NCI-H187 (cell line): ENCODE measurements at places on chromosomes 5 and 9.

- DNase-seq: no peak
Observed at GRCh38 chr9:89476546-89476945, 21.4 kb downstream of the SEMA4D start.

DNA sequence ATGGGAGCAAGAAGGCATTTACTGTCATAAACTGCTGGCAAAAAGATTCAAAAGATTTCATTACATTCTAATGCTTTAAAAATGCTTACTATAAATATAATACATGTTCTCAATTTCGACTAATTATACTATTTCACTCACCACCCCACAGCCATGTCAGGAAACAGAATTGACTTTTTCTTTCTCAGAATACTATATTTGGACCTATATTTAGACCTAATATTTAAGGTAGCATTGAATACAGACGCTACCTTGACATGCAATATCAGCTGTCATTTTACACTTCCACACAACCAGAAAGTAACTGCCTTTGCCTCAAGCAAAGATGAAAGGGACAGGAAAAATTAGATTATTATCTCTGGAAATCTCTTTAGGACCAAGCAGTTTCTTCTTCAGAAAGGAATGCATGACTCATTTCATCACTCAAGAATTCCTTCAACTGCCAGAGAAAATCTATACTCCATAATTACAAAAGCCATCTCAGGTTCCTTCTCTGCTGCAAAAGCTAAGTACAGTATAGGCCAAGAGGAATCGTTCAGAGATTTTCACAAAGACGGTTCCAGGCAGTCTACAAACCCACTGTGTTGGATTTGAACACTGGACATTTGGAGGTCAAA lies 11.8 kb upstream of the UBE2QL1 start:
- no peak for DNase-seq

- no peak for DNase-seq
Observed at GRCh38 chr5:14177634-14178033, 34.5 kb downstream of the TRIO start.

DNA sequence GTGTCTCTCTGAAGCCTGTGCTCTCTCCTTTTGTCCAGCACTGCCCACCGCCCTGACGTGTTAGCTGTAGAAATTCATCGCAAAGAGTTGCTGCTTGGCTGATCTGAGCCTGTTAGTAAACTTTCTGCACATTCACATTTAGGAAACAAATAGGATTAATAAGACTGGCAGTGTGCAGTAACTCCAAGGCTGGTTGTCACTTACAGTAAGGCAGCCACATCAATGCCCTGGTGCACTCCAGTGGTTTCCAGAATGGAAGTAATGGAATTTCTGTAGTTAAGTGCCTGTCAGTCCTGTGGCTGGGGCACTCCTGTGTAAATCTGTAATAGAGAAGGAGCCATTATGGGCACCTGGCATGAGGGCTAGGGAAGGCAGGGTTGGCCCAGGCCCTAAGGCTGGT lies 70.6 kb downstream of the DOCK2 start:
- DNase-seq: no peak

GRCh38 chr5:132813599-132814502 lies 749 bp downstream of the SOWAHA start:
- no peak for DNase-seq

- DNase-seq: peak; percentile 20
Observed at GRCh38 chr5:158759283-158759682, 340.4 kb downstream of the EBF1 start.

DNA sequence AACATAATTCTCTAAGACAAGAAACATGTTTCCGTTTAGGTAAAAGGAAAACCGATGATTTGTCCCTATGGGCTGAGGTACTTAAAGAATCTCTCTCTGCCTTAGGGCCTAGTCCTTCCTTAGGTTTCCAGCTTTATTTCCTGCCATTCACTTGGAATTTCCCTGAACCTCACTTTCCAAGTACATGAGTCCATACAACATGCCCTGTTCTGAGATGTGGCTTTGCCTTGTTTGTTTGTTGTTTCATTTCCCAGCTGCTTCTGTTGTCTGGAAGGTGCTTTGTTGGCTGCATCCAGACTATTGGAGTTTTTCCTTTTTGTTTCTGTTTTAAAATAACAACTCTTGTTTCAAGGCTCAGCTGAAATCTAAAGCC lies 95.2 kb downstream of the ALDH1A1 start:
- no peak for DNase-seq

GRCh38 chr5:169736653-169737052 lies 99.6 kb downstream of the DOCK2 start:
- no peak for DNase-seq

DNA sequence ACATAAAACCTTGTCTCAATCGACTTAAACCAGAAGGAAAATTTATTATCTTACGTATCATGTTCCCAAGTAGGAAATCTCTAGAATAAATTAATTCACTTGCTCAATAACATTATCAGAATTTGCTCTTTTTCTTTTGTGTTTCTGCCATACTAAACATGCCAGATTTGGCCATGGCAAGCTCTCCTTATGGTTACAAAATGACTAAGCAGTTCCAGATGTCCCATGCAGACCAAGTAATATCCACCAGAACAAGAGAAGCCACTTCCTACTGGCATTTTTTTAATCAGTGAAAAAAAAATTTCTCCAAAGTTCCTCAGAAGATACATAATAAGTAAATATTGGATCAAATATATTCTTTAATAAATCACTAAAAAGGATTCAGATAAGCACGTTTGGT lies 25.2 kb upstream of the ADAMTS6 start:
- DNase-seq: no peak

GRCh38 chr9:98290411-98290810 lies 35.0 kb upstream of the TBC1D2 start:
- no peak for DNase-seq

GRCh38 chr9:87245271-87245670 lies 252.4 kb upstream of the DAPK1 start:
- no peak for DNase-seq

GRCh38 chr9:77544546-77544945 lies 103.6 kb downstream of the GNA14 start:
- no peak for DNase-seq

- no peak for DNase-seq
Observed at GRCh38 chr5:76600716-76601115, 22.5 kb downstream of the F2RL2 start.

DNA sequence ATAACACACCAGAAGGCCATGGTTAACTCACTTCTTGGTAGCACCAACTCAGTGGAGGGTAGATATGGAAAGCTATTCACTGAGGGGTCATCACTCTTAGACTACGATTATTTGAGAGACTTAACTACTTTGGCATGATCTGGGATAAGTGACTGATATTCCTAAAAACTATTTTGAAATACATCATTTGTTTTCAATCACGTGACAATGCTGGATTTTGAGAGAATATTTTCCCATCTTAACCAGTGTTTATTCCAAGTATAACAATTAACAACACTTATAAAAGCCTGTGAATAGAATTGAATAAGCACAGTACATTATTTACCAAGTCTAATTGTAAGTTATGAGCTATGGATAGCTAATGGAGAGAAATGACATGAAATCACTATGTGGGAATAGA lies 22.4 kb upstream of the CYLC2 start:
- DNase-seq: no peak

- DNase-seq: peak; percentile 57
Observed at GRCh38 chr5:158320178-158320674, 461.3 kb upstream of the CLINT1 start.

GRCh38 chr5:112931473-112931872 lies 9.4 kb upstream of the REEP5 start:
- DNase-seq: no peak

- no peak for DNase-seq
Observed at GRCh38 chr9:74001382-74001781, 495.8 kb upstream of the RORB start.

- no peak for DNase-seq
Observed at GRCh38 chr9:77748214-77748772, 100.2 kb upstream of the GNA14 start.

DNA sequence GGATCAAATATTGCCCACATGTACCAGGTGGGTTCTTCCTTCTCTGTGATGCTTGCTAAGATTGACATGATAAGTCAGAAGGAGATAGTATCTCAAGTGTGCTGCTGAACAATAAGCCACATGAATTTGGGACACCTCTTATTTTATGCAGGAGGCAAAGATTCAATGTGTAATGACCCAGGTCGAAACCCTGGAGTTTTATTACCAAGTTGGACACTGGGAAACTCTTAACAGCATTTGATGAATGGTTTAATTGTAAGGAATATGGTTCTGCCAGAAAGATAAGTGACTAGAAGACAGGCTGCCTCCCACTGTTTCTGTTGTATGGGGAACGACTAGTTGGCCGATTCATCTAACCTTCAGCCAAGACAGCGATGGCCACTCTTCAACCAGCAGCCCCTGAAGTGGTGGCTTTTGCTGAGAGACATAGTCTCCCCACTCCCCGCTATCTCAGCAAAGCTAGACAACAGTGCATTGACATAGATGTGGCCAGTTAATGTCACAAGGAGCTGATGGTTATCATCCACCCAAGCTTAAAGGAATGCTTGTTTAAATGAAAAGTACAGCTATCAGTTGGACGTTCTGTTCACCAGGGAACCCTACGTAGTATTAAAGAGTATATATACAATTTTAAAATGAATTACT lies 407.7 kb downstream of the KDM4C start:
- DNase-seq: peak; percentile 88

GRCh38 chr9:561427-561826 lies 280.1 kb upstream of the DMRT1 start:
- DNase-seq: no peak

- no peak for DNase-seq
Observed at GRCh38 chr9:6562871-6563430, 82.6 kb downstream of the GLDC start.

DNA sequence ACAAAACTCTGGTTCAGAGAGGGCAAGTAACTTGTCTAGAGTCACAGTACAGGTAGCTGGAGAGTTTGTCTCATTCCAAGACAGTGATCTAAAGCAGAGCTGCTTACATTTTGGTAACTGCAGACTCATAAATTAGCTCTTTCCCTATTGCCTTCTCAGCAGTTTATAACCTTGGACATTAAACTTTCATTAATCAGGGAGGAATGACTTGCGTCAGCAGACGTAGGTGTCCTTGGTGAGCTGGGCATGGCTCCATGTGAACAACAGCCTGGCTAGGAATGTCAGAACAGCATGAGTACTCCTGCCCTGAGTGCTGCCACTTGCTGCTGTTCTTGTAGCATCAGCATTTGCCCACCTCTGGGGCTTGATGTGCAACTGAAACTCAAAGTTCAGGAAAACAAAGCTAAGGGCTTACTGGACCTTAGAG lies 2.2 kb upstream of the ALDOB start:
- DNase-seq: no peak

- no peak for DNase-seq
Observed at GRCh38 chr5:126682856-126683255, 82.1 kb downstream of the PHAX start.

GRCh38 chr9:4297786-4298254 lies 2.0 kb downstream of the GLIS3 start:
- DNase-seq: no peak

DNA sequence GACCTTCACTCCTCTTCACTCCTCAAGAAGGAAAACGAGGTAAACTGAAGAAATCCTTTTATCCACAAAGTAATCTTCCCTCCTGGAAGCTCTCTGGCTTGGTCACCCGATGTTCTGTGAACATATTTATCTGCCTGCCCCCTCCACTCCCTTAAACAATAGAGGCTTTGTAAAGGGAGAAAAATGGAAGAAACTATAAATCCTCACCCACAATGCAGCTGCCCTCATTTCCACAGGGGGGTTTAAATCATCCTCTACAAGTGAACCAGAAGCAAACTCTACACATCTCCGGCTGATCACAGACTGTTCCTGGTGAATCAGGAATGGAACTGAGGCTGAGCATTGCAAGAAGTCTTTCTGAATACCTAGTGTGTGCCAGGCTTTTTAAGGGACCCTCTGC lies 7.2 kb downstream of the INSYN2B start:
- DNase-seq: no peak

- DNase-seq: no peak
Observed at GRCh38 chr9:3385871-3386270, 139.9 kb downstream of the RFX3 start.

DNA sequence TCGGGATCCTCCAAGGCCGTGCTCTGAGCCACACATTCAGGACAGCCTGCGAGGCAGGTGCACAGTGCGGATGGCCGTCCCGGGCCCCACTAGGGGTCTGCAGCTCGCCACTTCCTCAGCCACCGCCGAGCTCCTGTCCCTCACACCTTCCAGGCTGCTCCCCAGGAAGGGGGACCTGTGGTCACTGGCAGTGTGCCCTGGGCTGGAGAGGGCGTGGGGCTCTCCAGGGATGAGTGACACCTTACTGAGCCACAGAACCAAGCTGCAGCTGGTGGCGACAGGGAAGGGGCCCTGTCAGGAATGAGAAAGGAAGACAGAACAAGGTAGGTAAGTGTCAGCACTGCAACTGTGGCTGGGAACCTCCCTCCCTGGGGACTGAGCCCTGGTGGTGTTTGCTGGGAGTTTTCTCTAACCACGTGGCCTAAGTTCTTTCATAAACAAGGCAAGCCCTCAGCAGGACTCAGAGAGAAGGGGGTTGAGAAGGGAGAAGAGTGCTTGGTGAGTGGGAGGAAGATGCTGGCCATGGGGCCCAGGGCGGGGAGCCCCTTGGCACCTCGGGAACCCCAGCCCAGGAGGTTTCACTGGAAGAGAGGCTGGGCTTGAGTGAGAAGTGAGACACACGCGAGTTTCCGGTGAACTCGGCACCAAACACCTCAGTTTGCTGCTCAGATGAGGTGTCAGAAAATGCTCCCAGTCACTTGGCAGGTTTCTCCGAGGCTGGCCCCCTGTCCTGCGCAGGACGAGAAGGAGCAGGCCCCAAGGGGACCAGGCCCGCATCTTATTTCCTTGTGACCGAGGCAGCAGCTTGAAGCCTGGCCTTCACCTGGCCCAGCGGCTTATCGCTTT lies 5.2 kb downstream of the IL13 start:
- DNase-seq: no peak

DNA sequence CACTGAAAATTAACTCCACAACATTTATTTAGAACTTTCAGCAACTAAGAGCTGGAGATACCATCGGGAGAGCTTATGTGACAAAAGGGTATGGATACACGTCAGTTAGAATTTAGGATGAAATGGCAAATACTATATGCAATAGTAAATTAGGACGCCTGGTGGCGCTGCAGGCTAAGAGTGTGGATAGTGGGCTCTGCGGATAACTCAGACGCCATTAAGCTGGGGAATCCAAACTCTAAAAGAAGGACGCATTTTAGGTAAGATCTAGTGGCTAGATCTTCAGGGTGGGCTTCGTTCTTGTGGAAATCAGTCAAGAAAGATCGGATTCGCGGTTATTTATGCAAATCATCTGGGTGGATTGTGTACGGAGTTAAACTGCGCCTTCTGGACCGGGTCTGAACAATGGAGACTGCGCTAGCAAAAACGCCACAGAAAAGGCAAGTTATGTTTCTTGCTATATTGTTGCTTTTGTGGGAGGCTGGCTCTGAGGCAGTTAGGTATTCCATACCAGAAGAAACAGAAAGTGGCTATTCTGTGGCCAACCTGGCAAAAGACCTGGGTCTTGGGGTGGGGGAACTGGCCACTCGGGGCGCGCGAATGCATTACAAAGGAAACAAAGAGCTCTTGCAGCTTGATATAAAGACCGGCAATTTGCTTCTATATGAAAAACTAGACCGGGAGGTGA lies at the start of gene PCDHB5:
Gene PCDHB5, plus strand, starts transcription at position 177 of the 688 bp plus-strand sequence. Its CDS starts 229 bp downstream, at position 406.
- no peak for DNase-seq
